ENCODE measurements at places on chromosomes 4 and X. TPM values are rescaled to one million over a fixed set of nuclear protein-coding genes. Genes with fewer than 3 reads are reported as not detected.

Gene AR
- 9.7 TPM for total RNA-seq

Gene PLP1
- not detected for total RNA-seq

Gene CXorf49
- total RNA-seq = not detected

Gene PCDH10
- total RNA-seq = not detected

Gene MAGEB1
- not detected for total RNA-seq

Gene SEC24B
- total RNA-seq = 16.9 TPM

Gene GAGE13
- total RNA-seq = not detected

All from NCI-H460 (cell line).